ENCODE measurements at places on chromosomes 13 and 19. TPM values are rescaled to one million over a fixed set of nuclear protein-coding genes. Genes with fewer than 3 reads are reported as not detected.

GRCh38 chr19:39553082-39553652 lies 13.2 kb upstream of the EID2 start:
- no peak for DNase-seq

GRCh38 chr13:73880365-73880764 lies 253.8 kb downstream of the KLF12 start:
- no peak for DNase-seq

- DNase-seq = no peak
Observed at GRCh38 chr13:35874704-35875103, 256.5 kb downstream of the DCLK1 start.

GRCh38 chr13:108963846-108964600 lies 334.6 kb downstream of the MYO16 start:
- DNase-seq = no peak

The ATP4A gene
- total RNA-seq = not detected

- no peak for DNase-seq
Observed at GRCh38 chr13:85755123-85755522, 44.1 kb downstream of the SLITRK6 start.

The ZNF667 gene
- 12.5 TPM for total RNA-seq

GRCh38 chr19:55206664-55207500 lies 2.4 kb downstream of the PTPRH start:
- DNase-seq = peak; percentile 77

DNA sequence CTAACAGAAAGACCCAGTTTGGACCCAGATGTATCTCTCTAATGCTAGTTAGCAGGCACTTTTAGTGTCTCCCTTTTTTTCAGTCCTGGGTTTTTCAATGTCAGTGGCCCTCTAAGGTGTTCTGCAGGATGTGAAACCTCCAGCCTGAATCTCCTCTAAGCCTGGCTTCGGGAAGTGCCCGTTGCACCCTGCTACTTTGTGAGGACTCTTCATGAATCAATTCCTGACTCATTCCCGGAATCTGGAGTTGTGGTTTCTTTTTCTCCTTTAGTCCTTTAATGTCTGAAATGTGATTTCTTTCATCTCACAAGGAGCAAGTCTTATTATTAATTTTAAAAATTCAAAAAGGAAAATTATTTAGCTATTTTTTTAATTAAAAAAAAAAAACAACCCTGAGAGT lies 116.0 kb downstream of the ZNF536 start:
- DNase-seq = no peak

- no peak for DNase-seq
Observed at GRCh38 chr13:50484472-50485113, 358.9 kb downstream of the DLEU7 start.

DNA sequence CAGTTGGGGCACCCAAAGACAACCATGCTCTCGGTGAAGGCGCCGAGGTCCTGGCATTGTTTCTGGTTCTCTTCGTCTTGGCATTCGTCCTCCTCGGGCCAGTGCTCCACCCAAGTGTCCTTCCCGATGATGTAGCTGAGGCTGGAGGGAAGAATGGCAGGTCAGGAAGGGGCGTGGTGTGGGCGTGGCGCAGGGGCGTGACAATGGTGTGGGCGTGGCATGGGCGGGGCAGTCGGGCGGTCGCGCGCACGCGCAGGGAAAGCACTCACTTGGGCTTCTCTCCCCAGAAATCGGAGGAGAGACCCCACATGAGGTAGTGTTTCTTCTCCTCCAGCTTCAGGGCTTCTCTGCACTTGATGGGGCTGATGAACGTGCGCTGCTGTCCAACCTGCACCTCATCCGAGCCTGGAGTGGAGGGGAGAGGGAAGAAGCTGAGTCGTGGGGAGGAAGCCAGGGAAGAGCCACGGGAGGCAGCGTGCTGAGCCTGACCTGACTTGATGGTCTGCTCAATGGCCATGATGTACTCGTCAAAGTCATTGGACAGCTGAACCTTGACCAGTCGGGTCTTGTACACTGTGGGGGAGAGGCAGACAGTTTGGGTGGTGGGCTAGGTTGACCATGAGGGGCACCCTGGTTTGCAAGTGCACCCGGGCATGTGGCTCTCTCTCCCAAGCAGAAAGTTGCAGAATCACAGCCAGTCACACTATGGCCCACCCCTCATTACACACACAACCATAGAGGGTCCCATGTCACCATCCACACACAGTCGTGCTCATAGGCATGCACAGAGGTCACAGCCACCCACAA lies 8.1 kb upstream of the TNFSF14 start:
- peak; percentile 49 for DNase-seq

The DZIP1 gene
- total RNA-seq = 17.2 TPM

The PDE4C gene
- 3.0 TPM for total RNA-seq
